ENCODE measurements at places on chromosomes 11 and 22.

DNA sequence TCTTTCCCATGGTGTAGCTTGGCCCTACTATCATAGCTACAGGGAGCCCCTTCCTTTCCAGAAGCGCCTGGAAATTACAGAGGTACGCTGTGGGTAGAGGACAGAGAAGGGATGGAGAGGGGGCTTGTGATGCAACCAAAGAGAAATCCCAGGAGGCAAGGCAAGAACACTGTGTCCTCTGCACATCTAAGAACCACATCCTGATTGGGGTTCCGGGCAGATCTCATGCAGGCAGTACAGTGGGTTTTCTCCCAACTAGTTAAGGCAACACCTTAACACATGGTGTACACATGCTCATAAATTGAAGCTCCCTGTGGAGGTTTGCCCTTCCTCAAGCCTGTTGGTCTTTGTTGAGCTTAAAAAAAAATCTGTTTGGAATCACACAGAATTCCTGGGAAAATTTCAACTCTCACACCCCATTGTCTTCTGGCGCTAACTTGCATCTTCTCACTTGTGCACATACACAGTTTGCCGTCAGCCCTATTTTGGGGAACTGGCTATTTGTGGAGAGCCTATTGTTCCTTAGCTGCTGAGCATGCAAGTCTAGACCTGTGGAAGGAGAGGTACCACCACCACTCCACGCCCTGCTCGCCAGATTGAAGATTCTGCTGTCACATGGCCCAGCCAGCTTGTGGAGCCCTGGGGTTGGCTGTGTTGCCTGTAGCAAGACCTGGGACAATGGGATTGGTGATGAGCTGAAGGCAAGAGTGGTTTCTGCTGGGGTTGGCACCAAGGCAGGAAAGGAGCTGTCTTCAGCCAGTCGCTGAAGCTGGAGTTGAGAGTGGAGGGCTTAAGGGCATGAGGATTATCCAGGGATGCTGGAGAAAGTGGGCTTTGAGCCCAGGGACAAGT, 52.4 kb downstream of the ALX4 start:
- H3K4me1 ChIP-seq = no peaks in the 10 kb centered on the region
- H3K27me3 ChIP-seq = no peaks in the 10 kb centered on the region
- no peaks in the 10 kb centered on the region for H3K36me3 ChIP-seq
- no peak for DNase-seq
- no peak overlapping the region for H3K27ac ChIP-seq

- H3K27ac ChIP-seq = no peak overlapping the region
- peaks cover 12% of the 10 kb centered on the region for H3K4me1 ChIP-seq
- H3K27me3 ChIP-seq = peaks cover 21% of the 10 kb centered on the region
These were observed 3.8 kb downstream of the GAL3ST3 start for GRCh38 chr11:66045177-66045639.

GRCh38 chr22:43498856-43499253, 87.0 kb downstream of the MPPED1 start:
- no peaks in the 10 kb centered on the region for H3K36me3 ChIP-seq
- H3K4me1 ChIP-seq = no peaks in the 10 kb centered on the region
- no peak overlapping the region for H3K4me3 ChIP-seq
- DNase-seq = no peak
- H3K27ac ChIP-seq = no peak overlapping the region
- no peaks in the 10 kb centered on the region for H3K27me3 ChIP-seq

DNA sequence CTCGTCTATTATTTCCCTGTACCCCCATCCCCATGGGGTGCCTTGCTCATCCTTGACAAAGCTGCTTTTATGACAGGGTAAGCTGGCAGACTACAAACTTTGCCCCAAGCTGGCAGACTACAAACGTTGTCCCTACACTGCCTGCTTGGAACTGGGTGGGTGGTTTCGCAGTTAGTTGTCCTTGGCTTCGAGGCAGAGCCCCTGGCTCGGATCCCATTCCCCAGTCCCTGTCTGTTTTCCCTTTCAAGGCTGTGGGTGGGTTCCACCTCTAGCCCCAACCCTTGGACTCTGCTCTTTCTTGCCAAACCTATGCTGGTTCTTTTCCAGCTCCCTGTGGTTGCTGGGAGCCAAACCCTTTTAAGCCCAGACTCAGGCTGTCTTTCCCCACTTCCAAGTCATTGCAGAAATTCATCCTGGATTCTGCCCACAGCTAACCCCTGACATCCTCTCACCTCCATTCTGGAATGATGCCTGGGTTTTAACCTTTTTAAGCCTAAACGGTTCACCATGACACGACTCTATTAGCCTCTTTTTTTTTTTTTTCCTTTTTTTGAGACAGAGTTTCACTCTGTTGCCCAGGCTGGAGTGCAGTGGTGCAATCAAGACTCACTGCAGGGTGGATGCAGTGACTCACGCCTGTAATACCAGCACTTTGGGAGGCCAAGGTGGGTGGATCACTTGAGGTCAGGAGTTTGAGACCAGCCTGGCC, 9.2 kb upstream of the RBM14 start:
- H3K36me3 ChIP-seq = peaks cover 6% of the 10 kb centered on the region
- no peak overlapping the region for H3K4me3 ChIP-seq
- peak overlapping the region; percentile 87 for H3K27ac ChIP-seq
- H3K4me1 ChIP-seq = peaks cover 21% of the 10 kb centered on the region
- DNase-seq = peak; percentile 96
- no peaks in the 10 kb centered on the region for H3K27me3 ChIP-seq

DNA sequence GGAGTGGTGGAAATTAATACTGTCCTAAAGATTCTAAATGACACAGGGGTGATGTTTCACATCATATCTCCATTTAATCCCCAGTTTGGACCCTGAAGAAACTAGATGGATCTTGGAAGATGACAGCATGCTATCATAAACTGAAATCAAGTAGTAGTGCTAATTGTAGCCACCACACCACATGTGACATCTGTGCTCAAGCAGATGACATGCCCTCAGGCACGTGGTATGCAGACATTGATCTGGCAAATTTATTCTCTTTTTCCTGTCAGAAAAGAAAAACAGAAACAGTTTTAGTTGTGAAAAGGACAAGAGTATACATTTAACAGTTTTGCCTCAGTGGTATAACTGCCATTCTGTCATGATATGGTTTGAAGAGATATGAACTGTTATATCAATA, 52.9 kb upstream of the PGR start:
- DNase-seq = no peak
- H3K27me3 ChIP-seq = no peaks in the 10 kb centered on the region
- peaks cover 3% of the 10 kb centered on the region for H3K4me1 ChIP-seq

DNA sequence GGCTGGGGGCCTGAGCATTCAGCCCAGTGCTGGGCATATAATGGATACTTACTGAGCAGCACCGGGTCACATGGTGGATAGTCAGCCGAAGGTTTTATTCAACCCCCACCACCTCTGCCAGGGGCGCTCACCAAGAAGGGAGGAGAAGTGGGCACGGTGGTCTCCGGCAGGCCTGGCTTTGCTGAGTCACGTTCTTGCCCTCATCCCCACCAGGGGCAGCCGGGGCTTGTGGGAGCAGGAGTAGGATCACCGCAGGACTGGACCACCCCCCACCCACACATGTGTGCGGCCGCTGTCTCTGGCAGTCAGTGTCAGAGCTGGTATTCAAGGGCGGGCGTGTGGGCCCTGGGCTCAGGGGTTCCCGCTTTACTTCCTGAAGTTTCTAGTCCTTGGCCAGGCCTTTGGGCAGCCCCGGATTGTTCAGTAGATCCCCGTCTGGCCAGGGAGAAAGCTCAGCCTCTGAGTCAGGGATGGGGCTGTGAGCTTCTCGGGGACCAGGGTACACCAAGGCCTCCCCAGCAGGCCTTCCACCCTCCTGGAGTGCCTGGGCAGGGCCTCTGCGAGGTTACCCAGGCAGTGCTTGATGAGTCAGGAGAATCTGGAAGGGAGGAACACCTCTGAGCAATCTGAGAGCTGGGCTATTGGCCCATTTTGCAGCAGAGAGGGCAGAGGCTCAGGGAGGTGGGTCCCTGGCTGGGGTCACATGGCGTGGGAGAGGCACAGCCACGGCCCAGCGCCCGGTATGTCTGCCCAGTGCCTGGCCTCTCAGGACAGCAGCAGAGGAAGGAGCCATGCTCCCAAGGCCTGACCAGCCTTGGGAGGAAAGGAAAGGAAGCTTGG, 60.6 kb downstream of the RTL6 start:
- no peaks in the 10 kb centered on the region for H3K4me1 ChIP-seq
- no peaks in the 10 kb centered on the region for H3K36me3 ChIP-seq
- no peak overlapping the region for H3K4me3 ChIP-seq
- no peak overlapping the region for H3K27ac ChIP-seq

DNA sequence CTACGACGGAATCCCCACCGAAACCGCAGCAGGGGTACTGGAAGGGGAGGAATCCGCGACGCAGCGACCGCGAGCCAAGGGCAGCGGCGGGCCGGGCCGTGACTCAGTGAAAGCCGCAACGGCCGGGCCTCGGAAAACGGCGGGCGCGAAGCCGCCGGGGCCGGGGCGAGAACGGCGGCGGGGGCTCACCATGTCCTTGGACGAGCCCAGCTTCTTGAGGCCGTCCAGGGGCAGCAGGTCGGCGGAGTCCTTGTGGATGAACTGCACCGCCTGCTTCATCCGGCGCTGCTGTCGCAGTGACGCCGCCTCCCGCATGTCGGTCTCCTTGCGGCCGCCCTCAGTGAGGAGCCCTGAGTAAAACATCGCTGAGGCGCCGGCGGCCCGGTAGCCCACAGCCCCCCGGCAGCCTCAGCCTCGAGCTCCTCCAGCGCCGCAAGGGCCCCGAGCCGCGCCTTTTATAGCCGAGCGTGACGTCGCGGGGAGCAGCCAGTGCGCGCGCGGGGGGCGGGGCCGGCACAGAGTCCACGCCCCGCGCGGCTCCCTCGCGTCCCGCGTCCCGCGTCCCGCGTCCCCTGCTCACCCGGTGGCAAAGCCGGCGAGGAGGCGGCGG, at the start of gene NRIP3:
Gene NRIP3, minus strand, starts transcription at position 429 of the 610 bp plus-strand sequence. Its CDS starts 66 bp downstream, at position 363.
- H3K36me3 ChIP-seq = no peaks in the 10 kb centered on the region
- DNase-seq = peak; percentile 88
- H3K27ac ChIP-seq = no peak within 1 kb of the TSS

DNA sequence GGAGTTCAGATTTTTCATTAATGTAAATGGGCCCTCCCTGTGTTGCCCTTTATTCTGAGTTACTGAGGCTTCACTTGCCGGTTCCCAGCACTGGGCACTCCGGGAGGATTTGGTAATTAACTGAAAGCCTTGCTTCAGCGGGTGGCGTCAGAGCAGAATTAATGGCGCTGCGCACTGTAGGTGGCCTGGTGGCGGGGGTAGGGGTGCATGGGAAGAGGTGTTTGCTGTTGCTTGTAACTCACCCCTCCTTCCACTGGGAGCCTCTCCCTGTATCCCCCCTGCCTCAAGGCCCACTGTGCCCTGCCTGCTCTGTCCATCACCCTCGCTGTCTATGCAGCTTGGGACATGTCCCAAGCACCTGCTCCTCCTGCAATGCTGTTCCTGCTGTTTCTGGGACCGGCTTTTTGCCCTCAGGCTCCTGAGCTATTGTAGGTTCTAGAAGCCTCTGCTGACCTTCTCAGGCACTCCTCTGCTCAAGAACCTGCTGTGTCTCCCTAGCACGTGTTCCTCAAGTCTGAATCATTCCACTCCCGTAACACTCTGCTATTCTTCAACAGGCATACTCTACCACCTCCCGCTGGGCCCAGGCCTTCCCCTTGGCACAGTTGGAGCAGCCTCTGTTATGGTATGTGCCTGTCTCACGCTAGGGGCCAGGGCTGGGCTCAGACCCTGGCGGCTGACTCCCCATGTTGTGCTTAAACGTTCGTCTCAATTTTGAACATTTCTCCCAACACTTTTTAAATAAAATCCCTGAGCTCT, 24.4 kb downstream of the ARHGAP8 start:
- H3K4me3 ChIP-seq = no peak overlapping the region
- H3K27ac ChIP-seq = no peak overlapping the region
- H3K36me3 ChIP-seq = no peaks in the 10 kb centered on the region
- no peaks in the 10 kb centered on the region for H3K27me3 ChIP-seq
- H3K4me1 ChIP-seq = no peaks in the 10 kb centered on the region

DNA sequence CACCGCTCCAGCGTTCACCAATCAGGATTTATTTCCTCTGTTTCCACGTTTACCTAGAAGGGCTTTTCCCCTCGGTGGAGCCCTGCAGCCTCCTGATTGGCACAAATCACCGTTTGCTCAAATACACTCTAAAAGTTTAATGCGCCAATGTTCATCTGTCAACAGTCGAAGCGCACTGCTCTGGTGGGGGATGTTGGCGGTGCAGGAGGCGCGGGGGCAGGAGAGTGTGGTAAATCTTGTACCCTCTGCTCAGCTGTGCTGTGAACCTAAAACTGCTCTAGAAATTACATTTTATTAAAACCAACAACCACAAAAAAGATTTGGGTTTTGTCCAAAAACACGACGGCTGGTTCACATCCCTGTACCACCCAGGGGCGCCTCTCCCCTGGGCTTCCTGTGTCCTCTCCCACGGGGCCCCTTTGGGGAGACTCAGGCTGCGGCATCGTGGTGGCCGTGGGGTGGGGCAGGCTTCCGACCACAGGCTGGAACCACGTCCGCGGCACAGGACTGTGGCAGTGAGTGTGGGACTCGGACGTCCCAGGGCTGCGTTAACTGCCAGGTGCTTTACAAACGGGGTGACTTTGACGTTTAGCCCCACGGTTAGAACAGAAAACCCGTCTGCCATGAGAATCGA, 13.5 kb downstream of the TTLL8 start:
- H3K27ac ChIP-seq = no peak overlapping the region
- H3K27me3 ChIP-seq = no peaks in the 10 kb centered on the region
- H3K36me3 ChIP-seq = no peaks in the 10 kb centered on the region
- no peaks in the 10 kb centered on the region for H3K4me1 ChIP-seq
- DNase-seq = no peak
- H3K4me3 ChIP-seq = no peak overlapping the region

DNA sequence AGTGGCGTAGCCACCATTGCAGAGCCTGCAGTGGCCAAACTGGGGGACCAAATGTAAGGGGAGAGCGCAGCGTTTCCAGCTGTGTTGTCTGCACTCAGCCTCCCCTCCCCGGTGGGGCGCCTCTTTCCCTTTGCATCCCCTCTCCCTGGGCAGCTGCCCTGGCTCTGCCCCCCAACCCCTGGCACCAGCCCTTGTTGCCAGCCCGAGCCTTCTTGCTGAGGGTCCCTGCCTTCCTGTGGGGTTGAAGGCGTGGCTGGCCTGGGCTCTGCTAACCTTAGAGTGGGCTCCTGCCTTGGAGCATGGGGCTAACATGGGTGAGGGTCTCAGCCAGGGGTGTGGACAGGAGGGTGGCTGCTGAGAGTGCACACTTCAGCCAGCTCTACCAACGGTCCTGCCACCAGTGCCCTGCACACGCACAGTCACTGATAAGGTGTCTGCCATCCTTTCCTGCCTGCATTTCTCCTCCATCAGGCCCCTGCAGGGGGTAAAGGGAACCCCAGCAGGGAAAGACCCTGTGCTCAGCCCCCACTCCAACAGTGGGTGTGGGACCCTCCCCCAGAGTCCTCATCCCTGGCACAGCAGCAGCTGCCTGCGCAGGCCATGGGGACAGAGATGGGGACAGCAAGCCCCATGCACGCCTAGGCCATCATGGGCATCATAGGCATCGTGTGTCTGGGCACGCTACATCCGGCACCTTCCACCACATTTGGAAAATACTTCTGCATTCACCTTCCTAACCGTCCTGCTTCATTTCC, 43.5 kb downstream of the CERK start:
- peak; percentile 61 for DNase-seq
- H3K4me1 ChIP-seq = no peaks in the 10 kb centered on the region
- no peaks in the 10 kb centered on the region for H3K27me3 ChIP-seq
- peaks cover 70% of the 10 kb centered on the region for H3K36me3 ChIP-seq

DNA sequence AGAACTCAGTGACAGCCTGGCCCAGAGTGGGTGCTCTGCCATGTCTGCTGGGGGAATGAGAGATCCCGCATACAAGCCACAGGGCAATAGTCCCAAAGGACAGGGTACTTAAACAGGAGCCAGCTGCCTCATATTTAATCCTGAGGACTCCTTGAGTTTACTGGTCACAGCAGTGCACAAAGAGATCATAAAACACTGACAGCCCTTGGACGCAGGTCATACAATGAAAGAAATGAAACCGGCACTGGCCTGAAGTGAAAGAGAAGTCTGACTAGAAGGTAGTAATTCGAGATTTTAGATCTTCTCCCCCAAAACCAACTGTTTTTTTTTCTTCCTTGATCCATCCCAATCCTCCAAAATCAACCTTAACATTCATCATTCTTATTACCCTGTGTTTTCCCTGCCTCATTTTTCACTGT, 299.8 kb upstream of the SYN3 start:
- H3K4me1 ChIP-seq = no peaks in the 10 kb centered on the region
- no peaks in the 10 kb centered on the region for H3K36me3 ChIP-seq
- no peak for DNase-seq
